ENCODE measurements at places on chromosomes 7 and 10. TPM values are rescaled to one million over a fixed set of nuclear protein-coding genes. Genes with fewer than 3 reads are reported as not detected.

- no peak overlapping the region for H3K4me3 ChIP-seq
- no peak overlapping the region for H3K27ac ChIP-seq
- H3K4me1 ChIP-seq = peaks cover 15% of the 10 kb centered on the region
- no peak for DNase-seq
- H3K27me3 ChIP-seq = no peaks in the 10 kb centered on the region
These were observed 4.7 kb downstream of the CLCN1 start for GRCh38 chr7:143320620-143321019.

GRCh38 chr7:46079421-46079820 is 158.3 kb upstream of the IGFBP3 start:
- no peak overlapping the region for H3K4me3 ChIP-seq
- DNase-seq = no peak
- no peak overlapping the region for H3K27ac ChIP-seq
- H3K27me3 ChIP-seq = no peaks in the 10 kb centered on the region
- no peaks in the 10 kb centered on the region for H3K4me1 ChIP-seq
- no peaks in the 10 kb centered on the region for H3K36me3 ChIP-seq

GRCh38 chr7:71842381-71842780 is 569.8 kb downstream of the CALN1 start:
- no peak for DNase-seq
- no peaks in the 10 kb centered on the region for H3K36me3 ChIP-seq
- no peak overlapping the region for H3K27ac ChIP-seq
- no peak overlapping the region for H3K4me3 ChIP-seq
- H3K27me3 ChIP-seq = no peaks in the 10 kb centered on the region

GRCh38 chr10:119308089-119308488 is 100.7 kb downstream of the GRK5 start:
- no peaks in the 10 kb centered on the region for H3K27me3 ChIP-seq
- peaks cover 97% of the 10 kb centered on the region for H3K4me1 ChIP-seq
- no peak for DNase-seq

DNA sequence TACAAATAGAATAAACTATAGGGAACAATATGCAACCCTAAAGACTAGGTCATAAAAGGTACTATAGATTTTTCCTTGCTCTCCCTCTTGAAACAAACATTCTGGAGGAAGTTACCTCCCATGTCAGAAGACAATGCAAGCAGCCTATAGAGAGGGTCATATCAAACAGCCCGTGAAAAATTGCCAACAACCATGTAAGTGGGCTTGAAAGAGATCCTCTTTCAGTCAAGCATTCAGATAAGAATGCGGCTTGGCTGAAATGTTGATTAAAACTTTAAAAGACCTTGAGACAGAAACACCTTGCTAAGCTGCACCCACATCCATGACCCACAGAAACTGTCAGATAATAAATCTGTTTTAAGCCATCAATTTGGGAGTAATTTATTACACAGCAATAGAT is 526.6 kb upstream of the GHITM start:
- H3K27ac ChIP-seq = no peak overlapping the region
- no peak for DNase-seq
- no peak overlapping the region for H3K4me3 ChIP-seq
- no peaks in the 10 kb centered on the region for H3K36me3 ChIP-seq

DNA sequence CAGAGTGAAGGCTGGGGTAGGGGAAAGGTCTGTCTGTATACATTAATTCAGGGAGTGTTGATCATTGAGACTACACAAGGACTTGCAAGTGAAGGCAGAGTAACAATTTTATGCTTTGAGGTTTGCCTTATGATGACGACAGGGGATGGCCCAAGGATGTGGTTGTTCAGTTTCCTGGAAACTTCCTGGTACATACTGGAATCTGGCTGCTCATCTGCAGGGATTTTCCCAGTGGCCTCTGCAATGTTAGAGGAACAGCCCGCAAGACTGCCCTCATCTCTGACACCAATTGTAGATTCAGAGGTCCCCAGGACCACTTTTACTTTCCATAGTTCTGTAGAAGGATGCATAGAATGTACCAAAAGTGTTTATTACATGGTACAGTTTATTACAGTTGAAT is 189.6 kb downstream of the TMEM178B start:
- no peak for DNase-seq
- H3K4me3 ChIP-seq = no peak overlapping the region
- H3K36me3 ChIP-seq = no peaks in the 10 kb centered on the region

PALD1 gene
- 8.5 TPM for total RNA-seq

NPSR1 gene
- not detected for total RNA-seq

GIMAP1 gene
- 51.2 TPM for total RNA-seq

Measured in spleen (tissue), 13 donors.